ENCODE measurements at places on chromosomes 4 and X.
A peak's percentile ranks its signal among the peaks of the same experiment; 100 is the strongest.

- DNase-seq: no peak
These were observed 33.7 kb downstream of the USP53 start for GRCh38 chr4:119246177-119246733.

- no peak for DNase-seq
These were observed 36.6 kb downstream of the SAT1 start for GRCh38 chrX:23819385-23820234.

DNA sequence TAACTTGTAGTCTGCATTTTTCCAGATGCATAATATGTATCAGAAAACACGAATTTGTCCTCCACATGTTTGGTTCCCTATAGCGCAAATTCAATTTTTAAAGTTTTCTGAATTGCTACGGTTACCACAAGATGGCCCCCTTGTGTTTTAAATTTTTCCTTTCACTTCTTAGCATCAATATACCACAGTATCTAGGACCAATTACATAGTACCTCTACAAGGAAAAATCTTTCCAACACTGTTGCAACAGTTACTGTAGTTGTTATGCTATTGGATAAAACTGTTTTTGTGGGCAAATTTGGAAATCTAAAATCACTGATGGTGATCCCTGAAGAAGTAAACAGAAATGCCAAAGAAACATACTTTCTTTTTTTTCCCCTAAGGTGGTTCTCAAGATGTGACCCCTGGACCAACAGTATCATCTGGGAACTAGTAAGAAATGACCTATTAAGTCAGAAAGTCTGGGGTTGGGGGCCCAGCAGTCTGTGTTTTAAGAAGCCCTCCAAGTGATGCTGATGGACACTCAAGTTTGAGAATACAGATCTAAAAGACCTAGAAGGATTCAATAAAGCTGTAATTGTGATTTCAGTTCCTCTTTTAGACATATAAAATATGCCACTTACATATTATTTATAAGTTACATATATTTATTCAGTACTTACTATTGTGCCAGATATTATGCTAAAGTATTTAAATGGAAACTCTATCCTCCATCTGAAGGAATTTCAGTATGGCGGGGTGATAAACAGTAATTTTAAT, 3.1 kb downstream of the ZGRF1 start:
- peak; percentile 43 for DNase-seq

- DNase-seq: no peak
These were observed 2.5 kb downstream of the FGFR3 start for GRCh38 chr4:1795299-1796195.

DNA sequence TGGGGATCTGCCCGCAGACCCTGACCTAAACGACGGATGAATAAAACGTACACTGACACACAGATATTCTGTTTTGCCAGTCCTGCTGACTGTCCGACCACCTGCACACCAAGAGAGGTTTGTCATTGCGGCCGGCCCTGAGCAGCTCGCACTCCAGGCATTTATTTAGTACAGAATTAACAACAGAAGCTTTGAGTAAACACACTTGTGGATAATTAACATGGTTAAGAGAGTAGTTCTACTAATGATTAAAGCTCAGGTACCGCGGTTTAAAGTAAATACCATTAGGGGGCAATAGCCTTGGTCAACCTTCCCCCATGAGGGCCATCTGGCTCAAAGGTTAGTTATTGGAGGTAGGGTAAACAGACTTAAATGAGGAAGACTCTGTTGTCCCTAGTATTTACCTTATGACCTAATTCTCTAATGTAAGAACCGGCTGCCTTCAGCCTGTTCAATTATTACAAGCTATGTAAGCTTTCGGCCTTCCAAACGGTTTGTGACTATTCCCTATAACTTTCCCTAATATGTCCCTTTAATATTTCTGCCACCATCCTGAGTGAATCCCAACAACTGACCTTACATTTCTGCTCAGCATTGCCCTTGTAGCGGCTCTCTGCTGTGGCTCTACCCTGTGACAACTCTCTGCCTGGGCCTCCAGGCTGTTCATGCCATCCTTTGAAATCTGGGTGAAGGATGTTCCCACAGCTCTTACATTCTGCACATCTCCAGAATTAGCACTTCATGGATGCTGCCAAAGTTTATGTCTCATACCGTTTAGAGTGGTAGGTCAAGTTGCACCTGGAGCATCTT, 46.9 kb upstream of the SYTL5 start:
- DNase-seq: no peak

GRCh38 chr4:108080747-108081146, 88.0 kb downstream of the LEF1 start:
- DNase-seq: no peak

- no peak for DNase-seq
These were observed 2163.0 kb upstream of the AGA start for GRCh38 chr4:179605196-179605595.

DNA sequence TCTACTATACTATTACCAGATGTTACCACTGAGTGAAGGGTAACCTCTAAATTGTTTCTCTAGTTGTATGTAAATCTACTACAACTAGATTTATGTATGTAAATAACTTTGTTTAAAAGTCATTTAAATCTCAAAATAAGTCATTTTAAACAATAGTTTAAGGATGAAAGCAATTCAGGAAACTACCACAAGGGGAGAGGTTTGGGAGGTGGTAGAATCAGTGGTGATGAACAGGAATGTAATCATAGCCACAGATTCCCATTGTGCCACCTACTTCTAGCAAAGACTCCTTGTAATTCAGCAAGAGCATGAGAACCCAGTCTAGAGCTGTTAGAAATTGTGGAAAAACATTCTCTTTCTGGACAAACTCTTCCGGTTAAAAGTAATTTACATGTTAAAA, 234.6 kb downstream of the SLC7A11 start:
- DNase-seq: no peak

- DNase-seq: no peak
These were observed 39.7 kb upstream of the DHRSX start for GRCh38 chrX:2540426-2540947.

GRCh38 chr4:22522706-22523501, 7.0 kb upstream of the ADGRA3 start:
- no peak for DNase-seq

DNA sequence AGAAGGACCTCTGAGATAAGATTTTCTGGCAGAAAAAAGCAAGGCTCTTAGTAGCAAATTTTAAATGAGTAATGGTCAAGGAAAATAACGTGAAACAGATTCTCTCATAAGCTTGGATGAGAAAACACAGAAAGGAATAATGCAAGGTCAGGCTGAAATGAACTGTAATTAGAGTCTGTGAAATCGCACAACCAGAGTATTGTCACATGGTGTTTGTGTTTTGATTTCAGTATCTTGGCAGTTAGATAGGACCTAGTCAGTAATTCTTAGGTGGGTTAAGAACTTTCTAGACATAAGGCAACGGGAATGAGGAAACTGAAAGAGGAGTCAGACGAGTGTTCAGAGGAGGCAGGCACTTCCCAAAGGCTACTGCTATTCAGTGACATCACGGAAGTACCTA, 34.6 kb downstream of the LIMCH1 start:
- no peak for DNase-seq

DNA sequence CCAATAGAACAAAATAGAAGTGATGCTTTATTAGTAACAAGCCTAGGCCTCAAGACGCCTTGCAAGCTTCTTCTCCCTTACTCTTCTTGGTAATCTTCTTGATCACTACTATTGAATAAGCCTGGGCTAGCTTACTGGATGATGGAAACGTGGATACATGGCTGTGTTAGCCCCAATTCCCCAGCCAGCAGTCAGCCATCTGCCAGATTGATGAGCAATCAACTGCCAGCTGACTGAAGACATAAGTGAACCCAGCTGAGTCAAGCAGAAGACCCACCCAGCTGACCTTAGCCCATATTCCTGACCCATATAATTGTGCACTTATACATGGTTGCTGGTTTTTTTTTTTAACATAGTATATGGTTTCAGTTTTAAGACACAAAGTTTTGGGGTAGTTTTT, 130.4 kb downstream of the DHX15 start:
- DNase-seq: no peak

DNA sequence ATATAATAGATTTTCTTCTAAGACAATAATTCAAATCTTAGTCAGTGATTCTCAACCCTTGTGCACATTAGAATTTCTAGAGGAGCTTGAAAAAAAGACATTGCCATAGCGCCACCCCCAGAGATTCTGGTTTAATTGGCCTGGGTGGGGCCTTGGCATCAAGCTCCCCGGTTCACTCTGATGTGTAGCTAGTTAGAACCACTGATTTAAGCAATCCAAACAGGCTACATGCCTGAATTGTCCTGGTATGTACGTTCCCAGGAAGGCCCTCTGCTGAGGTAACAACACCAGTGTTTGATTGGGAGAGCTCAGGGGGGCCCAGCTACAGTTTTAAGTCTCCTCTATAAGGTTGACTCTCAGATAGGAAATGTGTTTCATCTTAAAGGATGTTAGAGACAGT, 1.3 kb upstream of the ATP10D start:
- no peak for DNase-seq

DNA sequence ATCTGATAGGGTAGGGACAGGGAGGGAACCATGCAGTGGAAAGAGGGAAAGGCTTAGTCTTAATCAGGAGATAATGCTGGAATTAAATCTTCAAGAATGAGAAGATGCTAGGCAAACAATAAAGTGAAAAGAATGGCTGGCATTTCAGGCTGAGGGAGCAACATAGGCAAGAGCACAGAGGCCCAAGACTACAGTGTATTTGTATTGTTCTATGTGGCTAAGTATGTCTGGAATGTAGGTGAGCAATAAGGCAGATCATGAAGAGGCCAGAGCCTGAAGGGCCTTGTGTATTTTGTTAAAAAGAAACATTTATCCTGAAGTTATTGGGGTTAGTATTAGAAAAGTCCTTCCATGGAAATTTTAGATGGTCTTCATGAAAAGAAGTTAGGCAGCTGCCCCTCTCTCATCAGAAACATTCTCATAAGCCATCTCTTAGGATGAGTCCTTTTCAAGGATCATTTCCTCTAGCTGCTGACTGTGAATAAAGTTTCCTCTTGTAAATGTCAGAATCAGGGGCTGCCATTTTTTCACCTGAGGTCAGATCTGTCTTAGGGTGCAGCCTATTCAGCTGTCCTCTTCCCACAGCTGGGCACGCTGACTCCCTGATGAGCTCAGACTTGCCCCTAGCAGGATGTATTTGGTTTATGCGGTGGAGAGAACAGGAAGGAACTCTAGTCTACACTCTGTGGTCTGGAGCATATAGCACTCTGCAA, 46.3 kb downstream of the ATP10D start:
- no peak for DNase-seq

- DNase-seq: no peak
These were observed 92.4 kb downstream of the SLITRK2 start for GRCh38 chrX:145910017-145910416.

- no peak for DNase-seq
These were observed 90.8 kb downstream of the AFF1 start for GRCh38 chr4:87025614-87026041.

- DNase-seq: no peak
These were observed 12.9 kb upstream of the SMPX start for GRCh38 chrX:21770631-21771321.

GRCh38 chr4:41428601-41429279, 109.2 kb upstream of the LIMCH1 start:
- peak; percentile 24 for DNase-seq

DNA sequence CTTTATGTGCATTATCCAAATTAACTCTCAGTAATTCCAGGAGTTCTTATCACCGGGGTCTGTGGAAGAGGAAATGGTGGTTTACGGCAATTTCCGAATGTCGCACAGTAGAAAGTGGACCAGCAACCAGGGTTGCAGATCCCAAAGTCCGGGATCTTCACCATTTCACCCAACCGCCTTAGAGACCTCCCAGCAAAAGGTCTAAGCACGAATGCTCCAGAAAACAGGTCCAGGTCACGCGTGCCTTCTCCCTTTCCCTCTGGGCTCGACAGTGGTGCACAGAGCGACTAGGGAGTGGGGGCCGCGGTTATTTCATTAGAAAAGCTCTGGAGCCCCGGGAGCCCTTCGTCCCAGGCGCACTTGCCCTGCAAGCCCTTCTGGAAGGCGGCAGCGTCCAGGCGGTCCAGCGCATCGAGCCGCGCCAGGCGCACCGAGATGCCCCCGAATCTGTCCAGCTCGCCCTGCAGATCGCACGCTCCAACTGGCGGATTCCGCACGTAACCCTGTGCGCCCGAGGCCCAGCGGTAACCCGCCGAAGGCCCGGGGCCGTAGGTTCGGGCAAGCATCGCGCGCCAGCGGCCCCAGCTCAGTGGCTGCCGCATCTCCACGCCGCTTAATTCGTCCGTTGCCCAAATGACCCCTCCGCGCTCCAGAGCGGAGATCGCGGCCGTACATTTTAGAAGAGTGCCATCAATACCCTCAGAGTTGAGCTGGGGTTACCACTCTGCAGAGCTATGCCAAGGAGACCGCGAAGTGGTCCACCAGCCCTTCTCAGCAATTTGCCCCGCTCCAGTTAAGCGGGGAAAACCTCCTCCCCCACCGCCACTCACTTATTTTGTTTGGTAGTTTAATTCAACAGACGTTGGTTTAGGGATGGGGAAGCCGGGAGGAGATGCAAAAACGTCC, at the start of gene NUDT6:
NUDT6 (minus strand) TSS at position 627 of the 906 bp plus-strand sequence; CDS start at position 602, 25 bp downstream.
- no peak for DNase-seq

- no peak for DNase-seq
These were observed 812.3 kb upstream of the FRG1 start for GRCh38 chr4:189128341-189128740.

DNA sequence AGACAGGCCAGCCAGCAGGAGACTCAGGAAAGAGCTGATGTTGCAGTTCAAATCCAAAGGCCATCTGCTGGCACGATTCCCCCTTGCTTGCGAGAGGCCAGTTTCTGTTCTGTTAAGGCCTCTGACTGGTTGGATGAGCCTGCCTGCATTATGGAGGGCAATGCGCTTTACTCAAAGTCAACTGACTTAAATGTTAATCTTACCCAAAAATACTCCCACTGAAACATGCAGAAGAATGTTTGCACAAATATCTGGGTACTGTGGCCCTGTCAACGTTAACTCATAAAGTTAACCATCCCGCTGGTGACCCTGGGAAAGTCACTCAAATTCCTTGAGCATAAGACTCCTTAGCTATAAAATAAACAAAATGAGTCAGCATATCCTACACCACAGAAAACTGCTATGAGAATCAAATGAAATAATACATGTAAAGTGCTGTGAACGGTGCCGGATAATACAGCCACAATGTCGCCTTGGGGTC, 326.4 kb downstream of the EVC2 start:
- DNase-seq: no peak

DNA sequence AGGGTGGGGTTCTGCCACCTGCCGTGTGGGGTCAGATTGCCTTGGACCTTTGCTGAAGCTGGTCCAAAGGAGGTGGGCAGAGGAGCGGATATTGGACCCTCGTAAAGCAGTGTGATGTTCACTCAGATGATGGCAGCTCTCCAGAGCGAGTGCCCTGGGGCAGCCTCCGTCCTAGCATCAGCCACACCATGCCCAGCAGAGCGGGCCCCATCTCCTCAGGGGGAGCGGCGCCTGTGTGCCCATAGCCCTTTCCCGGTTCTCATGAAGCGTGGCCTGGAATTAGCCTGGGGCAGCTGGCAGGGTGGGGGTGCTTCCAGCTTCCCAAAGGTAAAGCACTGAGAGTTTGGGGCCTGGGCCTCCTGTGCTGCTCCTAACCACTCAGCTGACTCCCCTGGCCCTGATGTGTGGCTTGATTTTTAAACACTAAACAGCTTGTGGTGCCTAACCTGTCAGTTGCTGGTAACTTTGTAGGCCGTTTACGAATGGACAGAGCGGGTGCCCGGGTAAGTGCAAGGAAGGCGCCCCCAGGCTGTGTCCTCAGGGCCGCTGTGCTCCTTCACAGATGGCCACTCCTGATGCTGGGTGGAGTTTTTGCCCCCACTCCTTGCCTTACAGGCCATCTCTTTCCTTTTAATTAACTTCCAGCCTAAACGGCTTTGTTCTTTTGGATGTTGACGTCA, 36.0 kb downstream of the NOP14 start:
- DNase-seq: no peak

GRCh38 chr4:105652286-105652888, 56.1 kb downstream of the INTS12 start:
- no peak for DNase-seq

Data from NCI-H1694 (cell line).